Naive thymus-derived CD4-positive, alpha-beta T cell (primary cell): ENCODE measurements at places on chromosomes 2 and 18. TPM values are rescaled to one million over a fixed set of nuclear protein-coding genes. Genes with fewer than 3 reads are reported as not detected.

The IL1B gene
- 1.1 TPM for total RNA-seq

- no peak for DNase-seq
Measured at GRCh38 chr2:221676566-221677172, 104.6 kb upstream of the EPHA4 start.

- no peak for DNase-seq
Measured at GRCh38 chr2:233832869-233833311, 21.4 kb downstream of the HJURP start.

GRCh38 chr18:65906621-65907034, 155.8 kb downstream of the CDH7 start:
- no peak for DNase-seq

The LINC00305 gene
- total RNA-seq, result not detected in 2 replicates

GRCh38 chr2:50535971-50536759, 495.8 kb downstream of the NRXN1 start:
- no peak for DNase-seq

The IL36A gene
- 0.44 TPM for total RNA-seq

DNA sequence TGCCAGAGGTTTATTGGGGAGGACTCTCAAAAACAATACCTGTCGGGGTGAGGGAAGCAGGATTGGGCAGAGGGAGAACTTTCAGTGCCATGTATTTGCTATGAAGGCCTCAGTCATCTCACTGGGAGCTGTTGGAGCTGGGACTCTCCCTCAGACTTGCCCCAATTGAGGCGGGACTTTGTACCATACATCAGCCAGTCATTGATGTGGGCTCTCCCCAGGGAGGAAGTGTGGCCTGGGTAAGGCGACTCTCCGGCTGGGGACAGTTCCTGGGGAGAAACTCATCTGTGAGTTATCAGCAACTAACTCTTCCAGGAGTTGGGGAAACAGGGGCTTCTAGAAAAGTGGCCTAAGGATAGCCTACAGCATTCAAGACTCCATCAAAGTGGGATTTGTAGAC, 66.5 kb downstream of the FTCDNL1 start:
- no peak for DNase-seq

GRCh38 chr2:182868054-182868796, 1.8 kb upstream of the FRZB start:
- no peak for DNase-seq

The RMC1 gene
- total RNA-seq, result 51.3 and 59.7 TPM in 2 replicates
